ENCODE measurements at places on chromosomes 13 and 19.

- peak; percentile 75 for DNase-seq
Measured at GRCh38 chr13:20182231-20182846, 10.4 kb downstream of the GJB2 start.

GRCh38 chr19:30029721-30030510 lies 87.9 kb downstream of the URI1 start:
- no peak for DNase-seq

DNA sequence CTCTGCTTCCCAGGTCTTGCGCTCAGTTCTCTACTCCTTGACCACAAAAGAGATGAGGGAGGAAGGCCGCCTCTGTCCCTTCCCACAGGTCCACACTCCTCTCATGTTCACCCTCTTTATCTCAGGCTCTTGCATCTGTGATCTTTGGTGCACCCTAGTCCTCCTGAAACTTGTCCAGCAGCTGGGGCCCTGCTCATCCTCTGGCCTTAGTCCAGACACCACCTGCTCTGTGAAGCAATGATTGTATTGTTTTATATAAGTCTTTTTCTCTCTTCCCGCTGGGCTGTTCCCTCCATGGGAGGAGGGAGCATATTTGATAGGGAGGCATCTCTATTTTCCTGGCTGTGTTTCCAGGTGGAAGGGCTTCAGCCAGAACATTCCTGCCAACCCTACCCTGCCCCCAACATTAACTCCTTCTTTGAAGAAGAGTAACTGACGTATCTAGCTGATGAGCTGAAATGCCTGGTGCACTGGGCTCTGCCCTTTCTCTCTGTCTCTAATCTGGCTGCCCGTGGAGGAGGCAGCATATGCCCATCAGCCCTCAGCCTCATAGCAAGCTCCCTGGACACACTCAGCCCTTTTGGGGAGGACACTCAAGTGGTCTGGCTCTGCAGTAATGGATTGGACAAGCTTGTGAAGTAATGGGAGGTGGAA lies 38.2 kb upstream of the SIAH3 start:
- no peak for DNase-seq

GRCh38 chr19:39126312-39127187 lies 964 bp downstream of the PAK4 start:
- DNase-seq, result no peak

DNA sequence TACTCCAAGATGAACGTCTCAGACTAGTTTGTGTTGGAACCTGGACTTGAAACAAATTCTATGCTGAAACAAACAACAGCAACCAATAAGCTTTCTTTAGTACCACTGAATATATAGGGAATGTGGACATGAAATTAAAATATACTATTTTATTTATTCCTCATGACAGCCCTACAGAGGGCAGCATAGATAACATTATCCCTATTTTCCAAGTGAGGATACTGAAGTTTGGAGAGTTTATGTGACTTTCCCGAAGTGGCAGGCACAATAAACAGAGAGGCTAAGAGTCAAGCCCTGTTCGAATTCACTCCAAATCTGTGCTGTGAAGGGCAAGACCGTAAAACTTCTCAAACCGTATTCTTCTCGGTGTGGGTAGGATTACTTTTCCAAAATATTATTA lies 509.9 kb upstream of the GPC6 start:
- DNase-seq, result no peak

- DNase-seq, result no peak
Measured at GRCh38 chr19:11063434-11063833, 25.8 kb upstream of the LDLR start.

DNA sequence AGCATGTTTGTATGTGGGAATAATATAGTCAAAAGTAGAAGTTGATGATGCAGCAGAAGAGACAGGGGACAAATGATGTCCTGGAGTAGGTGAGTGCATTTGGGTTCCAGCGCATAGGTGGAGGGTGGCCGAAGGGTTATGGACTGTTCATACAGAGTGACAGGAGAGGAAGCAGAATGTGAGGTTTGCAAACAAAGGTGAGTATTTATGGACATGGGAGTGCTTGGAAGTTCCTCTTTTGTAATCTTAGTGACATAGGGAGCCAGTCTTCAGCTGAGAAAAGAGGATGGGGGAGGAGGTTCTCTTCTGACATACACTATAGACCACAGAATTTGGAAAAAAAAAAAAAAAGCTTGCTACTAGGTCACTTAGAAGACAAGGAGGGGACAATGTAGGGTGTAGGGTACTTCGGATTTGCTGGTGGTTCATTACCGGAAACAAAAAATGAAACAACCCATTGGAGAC lies 331.6 kb downstream of the DLEU7 start:
- no peak for DNase-seq

- no peak for DNase-seq
Measured at GRCh38 chr19:29216021-29216420, 3.1 kb upstream of the UQCRFS1 start.

DNA sequence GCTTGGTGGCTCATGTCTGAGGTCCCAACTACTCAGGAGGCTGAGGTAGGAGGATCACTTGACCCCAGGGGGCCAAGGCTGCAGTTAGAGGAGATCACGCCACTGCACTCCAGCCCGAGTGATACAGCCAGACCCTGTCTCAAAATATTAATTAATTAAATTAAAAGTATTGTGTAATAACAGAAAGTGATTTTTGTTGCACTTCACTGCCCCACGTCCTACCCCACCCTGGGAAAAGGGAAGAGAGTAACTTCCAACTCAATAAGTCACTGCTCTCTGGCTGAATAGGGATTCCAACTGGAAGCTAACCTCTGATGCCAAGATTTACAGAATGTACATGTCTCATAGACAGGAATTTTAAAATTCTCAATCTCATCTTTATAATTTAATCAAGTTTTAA lies 47.2 kb downstream of the ZNF611 start:
- no peak for DNase-seq

GRCh38 chr13:42497798-42498197 lies 76.2 kb upstream of the TNFSF11 start:
- no peak for DNase-seq

DNA sequence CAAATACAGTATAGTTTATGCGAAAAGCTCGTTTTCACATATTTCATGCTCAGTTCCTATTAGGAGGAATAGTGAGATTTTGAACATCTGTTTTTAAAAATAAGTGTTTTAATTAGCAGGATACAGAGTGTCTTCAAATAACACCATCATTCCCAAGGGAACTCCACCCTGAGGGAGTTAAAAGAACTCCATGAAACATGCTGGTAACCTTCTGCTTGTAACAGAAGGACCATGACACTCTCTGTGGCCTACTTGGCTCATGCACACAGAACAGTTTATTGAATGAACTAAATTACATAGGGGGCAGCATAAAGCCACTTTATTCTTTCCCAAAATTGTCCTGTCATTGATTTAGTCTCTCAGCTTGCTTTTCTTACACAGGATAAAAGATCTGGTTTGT lies 809.5 kb upstream of the SLITRK6 start:
- no peak for DNase-seq

DNA sequence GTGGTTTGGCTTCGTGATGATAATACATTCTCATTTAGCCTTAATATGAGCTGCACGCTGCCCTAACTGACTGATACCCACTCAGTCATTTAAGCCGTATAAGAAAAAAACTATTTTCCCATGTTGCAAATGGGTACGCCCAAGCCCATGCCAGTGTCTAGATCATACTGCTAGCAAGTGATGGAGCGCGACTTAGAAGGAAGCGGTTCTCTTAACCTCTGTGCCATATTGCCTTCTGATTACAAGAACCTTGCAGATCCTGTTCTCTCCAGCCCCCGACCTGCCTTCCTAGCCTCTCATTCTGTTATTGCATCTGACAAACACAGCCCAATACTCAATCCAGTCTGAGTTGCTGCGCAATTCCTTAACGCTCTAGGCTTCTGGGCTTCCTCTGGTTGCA lies 603 bp downstream of the GPALPP1 start:
- DNase-seq, result no peak

DNA sequence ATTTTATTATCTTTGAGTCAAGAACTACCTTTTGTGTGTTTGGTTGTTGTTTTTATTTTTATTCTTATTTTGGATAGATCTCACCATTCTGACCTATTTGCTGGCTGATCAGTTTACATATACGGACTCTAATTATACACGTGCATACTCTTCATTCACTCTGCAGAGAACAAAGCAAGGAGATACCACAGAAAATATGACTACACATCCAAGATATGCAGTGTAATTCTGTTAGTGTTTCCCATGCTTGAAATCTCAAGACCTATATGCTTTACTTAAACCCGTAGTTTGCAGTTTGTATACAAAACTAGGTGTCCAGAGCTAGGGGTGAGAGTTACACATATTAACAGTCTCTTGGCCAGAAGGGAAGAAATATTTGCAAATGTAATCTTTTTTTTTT lies 205.5 kb downstream of the DCLK1 start:
- DNase-seq, result no peak

DNA sequence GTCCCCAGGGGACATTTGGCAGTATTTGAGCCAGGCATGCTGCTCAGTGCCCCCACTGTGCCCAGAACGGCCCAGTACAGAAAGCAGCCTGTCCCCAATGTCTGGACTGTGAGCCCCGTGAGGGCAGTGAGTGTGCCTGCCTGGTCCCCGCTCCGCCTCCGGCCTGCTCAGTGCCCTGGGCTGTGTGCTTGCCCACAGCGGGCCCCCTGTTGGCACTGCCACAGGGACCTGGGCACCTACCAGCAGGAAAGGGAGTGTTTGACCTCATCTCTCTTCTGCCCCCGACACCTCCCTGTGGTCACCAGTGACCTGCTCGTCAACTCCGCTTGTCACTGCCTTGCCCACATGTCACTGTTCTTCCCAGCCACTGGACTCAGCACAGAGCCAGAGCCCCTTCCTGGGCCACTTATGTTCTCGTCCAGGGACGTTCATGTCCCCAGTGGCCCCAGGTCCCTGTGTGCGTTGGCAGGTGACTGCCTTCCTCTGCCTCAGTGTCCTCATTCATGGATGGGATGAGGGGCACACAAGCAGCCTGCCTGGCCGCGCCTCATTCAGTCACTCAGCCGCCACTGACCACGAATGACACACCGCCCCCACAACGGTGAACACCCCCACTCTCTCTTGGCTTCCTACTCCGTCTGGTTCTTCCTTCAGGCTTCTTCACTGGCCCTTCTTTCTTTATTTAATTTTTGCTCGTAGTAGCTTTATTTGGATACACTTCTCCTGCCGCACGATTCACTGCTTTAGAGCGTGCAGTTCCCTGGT lies 2.8 kb downstream of the FZR1 start:
- DNase-seq, result no peak

- no peak for DNase-seq
Measured at GRCh38 chr13:27203186-27203585, 31.6 kb upstream of the USP12 start.

DNA sequence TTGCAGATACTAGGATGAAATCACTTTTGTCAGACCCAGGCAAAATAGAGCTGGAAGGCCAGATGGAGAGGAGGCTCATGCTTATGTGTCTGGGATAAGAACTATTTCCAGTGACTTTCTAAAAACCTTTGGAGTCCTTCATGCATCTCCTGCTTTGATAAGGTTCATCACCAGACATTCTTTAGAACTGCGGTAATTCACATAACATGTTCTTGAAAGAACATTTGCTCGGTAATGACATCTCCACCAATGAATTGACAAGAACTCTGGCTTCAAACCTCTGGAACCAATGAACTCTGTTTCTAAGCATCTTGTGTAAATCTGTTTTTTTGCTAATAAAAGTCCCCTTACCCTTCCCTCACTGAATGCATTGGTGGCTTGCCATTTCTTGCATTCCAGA lies 112.0 kb upstream of the KL start:
- no peak for DNase-seq

DNA sequence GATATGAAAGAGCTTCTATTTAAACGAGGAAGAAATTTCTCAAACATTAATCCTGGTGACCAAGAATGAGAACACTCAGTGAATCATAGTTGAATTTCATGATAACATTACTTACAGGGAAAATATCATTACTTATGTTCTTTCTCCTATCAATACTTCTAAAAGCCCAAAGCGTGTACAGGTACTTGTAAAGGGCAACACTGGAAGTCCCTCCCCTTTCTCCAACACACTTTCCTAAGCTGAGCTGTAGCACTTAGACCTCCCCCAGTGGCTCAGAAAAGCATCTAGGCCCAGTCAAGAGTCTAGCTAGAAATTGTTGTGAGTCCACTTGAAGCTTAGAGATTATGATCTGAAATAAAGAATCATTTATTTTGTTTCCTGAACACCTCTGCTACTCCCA lies 150.7 kb downstream of the ABCC4 start:
- DNase-seq, result no peak

DNA sequence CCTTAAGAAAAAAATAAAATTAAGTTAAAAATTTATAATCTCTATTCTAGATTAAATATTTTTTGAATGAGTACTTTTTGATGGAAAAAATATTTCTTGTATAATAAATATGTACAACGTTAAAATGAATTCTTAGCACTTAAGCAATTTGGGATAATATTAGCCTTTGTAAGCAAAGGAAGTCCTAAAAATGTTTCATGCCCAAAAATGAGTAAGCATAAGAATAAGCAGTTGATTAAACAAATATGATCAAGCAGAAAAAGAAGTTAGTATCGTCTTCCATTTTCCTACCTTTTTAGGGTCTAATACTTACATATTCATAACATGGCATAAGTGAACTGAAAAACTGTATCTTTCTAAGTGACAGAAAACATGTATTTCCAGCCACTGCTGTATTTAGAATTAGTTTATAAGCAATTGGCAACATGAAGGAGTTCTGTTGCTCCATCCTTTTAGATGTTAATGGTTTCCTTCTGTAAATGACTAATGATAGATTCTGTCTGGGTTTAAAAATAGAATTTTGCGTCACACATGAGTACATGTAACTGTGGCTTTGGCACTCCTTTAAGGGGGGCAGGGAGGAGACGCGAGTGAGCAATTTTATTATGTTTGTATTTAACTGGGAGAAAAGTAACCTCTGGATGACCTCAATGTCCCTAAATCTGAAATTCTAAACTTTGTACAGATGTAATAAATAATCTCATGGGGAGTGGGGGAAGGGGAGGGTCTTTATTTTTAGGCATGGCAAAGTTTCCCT lies 237.4 kb downstream of the RGCC start:
- DNase-seq, result peak; percentile 19

- peak; percentile 61 for DNase-seq
Measured at GRCh38 chr19:18697680-18698079, 14.2 kb downstream of the CRTC1 start.

- no peak for DNase-seq
Measured at GRCh38 chr19:2223959-2224358, 12.2 kb downstream of the PLEKHJ1 start.

GRCh38 chr19:35332817-35333216 lies 3.8 kb downstream of the CD22 start:
- no peak for DNase-seq

- peak; percentile 85 for DNase-seq
Measured at GRCh38 chr13:74306496-74306895, 172.3 kb upstream of the KLF12 start.

- DNase-seq, result no peak
Measured at GRCh38 chr13:111654531-111654930, 334.1 kb downstream of the TEX29 start.

Data from NCI-H1417 (cell line).